Activated naive CD8-positive, alpha-beta T cell treated with anti-CD3 and anti-CD28 coated beads, Interleukin-2, amount 50 U/mL, for 24 hours (primary cell): ENCODE measurements at places on chromosomes 6 and 20.

- DNase-seq: no peak
Measured at GRCh38 chr6:69456086-69456485, 340.7 kb downstream of the LMBRD1 start.

DNA sequence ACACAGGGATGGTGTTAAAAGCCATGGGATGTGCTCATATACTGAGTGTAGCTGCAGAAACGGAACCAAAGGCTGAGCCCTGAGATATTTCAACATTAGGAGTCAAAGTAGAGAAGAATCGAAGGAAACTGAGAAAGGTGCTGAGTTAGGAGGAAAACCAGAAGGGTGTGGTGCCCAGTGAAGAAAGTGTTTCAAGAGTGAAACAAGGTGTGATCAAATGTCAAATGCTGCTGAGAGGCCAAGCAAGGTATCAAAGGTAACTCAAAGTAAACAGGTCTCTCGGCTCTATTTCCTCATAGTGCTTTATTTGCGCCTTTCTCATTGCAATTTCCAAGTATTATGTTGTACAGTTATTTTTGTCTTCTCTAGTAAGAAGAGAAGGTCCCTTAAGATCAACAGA lies 94.1 kb downstream of the PRDM1 start:
- no peak for DNase-seq

DNA sequence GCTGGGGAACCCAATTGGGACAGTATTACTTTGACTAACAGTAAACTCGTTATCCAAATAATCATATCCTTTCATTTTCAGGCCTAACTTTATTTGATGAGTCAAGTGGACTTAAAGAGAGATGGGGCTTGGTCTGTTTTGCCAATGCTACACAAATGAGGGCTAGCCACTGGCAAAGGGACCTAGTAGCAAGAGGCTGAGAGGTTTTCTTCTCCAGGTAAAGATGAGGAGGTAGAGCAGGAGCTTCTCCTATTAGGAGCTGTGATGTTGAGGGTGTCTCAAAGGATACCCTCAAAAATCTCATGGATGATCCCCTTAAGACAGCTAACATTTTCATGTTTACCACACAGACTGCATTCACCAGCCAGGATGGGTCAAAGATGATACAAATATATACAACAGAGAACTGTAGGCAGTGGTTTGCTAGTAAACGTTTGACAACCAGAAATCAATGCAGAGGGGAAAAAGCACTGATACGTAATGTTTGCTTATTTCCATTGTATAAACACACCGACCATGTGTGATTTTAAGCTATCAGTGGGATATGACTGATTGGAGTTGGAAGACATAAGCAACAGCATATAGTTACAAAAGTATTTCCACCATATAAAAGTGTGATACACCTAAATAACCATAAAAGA lies 153.3 kb downstream of the IBTK start:
- DNase-seq: no peak

DNA sequence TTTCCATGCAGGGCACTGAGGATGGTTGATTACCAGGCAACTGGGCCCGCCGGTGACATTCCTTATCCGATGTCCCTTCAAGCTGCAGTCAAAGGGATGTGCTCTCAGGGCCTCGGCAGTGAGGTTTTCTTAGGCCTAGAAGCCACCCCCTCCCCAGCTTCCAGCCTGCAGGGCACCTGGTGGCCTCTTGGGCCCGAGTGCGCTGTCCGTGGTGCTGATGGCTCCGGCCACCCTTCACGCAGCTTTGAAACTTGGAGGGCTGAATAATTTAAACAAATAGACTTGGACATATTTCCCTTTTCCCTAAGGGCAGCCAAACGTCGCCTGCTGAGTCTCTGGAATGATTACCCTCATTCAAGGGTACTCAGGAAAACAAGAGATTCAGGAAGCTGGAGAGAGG lies 8.9 kb upstream of the MLN start:
- peak; percentile 48 for DNase-seq

DNA sequence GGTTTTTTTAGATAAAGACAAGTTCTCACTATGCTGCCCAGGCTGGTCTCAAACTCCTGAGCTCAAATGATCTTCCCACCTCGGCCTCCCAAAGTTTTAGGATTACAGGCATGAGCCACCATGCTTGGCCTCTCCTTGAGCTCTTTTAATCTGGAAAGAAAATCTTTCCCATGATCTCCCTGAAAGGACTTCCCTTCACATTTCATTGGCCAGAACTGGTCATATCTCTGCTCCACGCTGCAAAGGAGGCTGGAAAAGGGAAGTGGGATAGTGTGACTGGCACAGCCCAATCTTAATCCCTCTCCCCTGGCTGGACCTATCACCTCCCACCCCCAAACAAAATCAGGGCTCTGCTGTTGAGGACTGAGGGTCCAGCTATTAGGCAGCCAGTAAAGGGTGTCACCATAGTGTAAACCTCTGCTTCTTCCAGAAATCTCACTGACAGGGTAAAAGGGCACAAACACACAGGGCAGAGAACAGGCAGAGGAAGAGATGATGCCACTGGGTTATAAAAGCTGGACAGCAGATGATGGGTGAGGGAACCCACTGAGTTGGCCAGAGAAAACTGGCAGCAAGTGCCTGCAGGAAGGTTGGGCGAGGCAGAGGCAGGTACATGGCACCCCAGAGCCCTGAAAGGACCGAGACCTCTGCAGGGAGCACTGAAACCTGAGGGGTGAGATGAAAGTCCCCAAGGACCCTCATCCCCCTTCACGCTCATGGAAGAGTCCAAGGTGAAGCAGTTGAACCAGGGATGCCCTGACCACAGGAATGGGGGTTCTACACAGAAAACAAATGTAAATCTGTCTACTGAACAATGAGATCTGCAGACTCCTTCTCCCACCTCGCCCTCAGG lies 83.1 kb upstream of the PTPN1 start:
- no peak for DNase-seq

- DNase-seq: no peak
Measured at GRCh38 chr6:161374971-161375873, 101.4 kb upstream of the AGPAT4 start.

- DNase-seq: no peak
Measured at GRCh38 chr6:45667300-45667699, 289.6 kb upstream of the SUPT3H start.

- no peak for DNase-seq
Measured at GRCh38 chr6:160027931-160028330, 59.0 kb downstream of the IGF2R start.

DNA sequence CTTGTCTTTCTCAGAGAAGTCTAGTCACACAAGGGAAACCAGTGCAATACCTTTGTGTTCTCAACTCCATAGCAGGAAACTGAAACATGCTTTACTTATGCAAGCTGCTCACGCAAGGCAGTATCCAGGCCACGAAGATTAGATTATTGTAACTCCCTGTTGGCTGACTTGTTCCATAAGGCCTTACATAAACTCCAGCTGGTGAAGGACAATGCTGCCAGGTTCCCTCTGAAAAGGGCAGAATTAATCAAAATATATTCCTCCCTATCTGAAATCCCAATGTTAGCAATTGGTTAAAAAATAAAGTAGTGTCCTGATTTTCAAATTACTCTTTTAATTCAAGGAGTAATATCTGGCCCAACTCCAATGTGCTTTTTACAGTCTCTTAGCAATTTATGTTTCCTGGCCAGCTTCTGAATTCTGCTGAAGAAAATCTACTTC lies 966.6 kb downstream of the HACE1 start:
- no peak for DNase-seq

DNA sequence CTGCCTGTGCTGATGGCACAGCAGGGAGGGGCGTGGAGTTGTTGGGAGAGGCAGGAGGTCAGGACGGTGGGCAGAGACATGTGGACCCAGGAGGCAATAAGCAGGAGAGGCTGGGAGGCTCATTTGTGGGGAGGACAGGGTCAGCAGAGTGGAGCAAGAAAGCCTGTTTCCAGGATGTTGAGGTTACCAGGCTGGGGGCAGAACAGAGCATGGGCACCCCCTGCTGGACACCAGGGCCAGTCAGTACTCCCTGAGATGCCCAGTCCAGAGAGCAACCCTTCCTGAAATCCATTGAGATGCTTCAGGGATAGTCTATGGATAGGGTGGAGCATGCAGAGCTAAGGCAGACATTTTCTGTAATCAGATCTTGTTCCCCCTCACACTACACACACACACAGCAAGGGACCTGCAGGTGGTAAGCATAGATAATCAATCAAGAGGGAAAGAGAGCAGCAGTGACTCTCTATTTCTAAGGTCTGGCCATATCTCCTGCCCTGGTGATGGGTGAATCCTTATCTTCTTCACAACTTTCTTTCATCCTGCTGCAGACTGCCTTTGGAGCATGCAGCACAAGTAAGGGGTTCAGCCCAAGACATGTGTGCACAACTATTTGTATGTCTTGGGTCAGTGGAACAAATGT lies 41.7 kb downstream of the MOCS1 start:
- peak; percentile 20 for DNase-seq

DNA sequence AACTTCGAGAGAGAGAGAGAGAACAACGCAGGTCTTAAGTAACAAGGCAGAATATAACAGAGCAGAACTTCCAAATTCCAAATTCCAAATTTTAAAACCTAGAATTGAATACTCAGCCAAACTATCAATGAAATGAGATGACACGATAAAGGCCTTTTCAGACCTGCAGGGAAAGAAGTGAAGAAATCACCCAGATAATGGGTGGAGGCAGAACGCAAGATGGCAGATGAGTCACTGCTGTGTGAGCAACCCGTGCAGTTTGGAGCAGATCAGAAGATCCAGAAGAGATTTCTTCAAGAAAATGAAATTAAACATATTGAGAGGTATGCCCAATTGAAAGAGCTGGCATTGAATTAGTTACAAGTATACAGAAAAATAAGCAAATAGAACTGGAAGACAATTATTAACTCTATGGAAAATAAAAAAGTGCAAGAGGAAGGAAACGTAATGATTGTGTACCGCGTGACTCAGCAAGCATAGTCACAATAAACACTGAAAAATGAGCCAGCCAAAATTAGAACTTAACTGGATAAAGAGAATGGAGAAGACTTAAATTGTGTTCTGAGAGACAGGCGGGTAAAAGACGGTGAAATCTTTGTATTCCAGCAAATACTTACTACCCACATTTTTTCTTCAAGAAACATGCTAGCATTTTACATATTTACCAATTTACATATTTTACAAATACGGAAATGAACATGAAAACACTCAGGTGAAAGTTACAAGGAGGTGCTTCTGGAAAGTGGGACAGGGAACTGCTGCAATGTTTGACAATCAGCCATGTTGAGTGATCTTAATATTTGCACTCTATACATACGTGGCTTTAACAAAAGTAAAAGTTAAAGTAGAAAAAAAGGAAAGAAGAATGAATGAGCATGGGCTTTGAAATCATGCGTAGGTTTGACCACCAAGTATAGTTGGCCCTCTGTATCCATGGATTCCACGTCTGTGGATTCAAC lies 87.9 kb upstream of the CDYL start:
- DNase-seq: no peak

DNA sequence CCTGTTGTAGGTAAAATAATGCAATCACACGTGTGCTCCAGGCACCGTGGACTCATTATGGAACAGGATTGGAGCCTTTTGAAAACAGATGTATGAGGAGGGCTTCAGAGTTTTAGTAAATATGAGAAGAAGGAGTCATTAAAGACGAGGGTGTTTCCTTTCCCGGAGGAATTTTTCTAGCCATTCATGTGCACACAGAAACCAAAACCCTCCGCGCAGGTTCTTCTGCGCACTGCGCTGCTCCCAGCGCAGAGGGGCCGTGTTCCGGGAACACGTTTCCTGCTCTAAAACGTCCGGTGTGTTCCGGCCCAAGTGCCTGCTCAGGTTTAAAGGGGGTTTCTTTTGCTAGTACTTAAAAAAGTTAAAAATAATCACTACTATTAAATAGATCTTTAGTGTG lies 11.6 kb downstream of the GPR31 start:
- no peak for DNase-seq
